ENCODE measurements at places on chromosomes 3 and 15. TPM values are rescaled to one million over a fixed set of nuclear protein-coding genes. Genes with fewer than 3 reads are reported as not detected.

DNA sequence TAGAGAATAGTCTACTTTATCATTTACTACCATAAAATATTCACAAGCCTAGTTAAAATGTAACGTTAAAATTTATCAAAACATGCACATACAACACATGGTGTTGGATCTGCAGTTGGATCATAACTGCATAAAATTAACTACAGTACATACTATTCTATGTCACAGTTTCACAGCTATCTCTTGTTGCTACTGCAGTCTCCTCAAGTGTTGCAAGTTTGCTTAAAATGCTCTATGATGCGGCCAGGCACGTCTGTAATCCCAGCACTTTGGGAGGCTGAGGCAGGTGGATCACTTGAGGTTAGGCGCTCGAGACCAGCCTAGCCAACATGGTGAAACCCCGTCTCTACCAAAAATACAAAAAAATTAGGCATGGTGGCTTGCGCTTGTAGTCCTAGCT, 10.3 kb downstream of the PPP1R2 start:
- DNase-seq, result no peak
- H3K4me1 ChIP-seq, result peaks cover 53% of the 10 kb centered on the region
- H3K36me3 ChIP-seq, result peaks cover 40% of the 10 kb centered on the region
- no peaks in the 10 kb centered on the region for H3K27me3 ChIP-seq

- H3K36me3 ChIP-seq, result no peaks in the 10 kb centered on the region
- H3K27me3 ChIP-seq, result peaks cover 26% of the 10 kb centered on the region
- DNase-seq, result no peak
- no peak overlapping the region for H3K27ac ChIP-seq
These were observed 167.6 kb downstream of the RAB11A start for GRCh38 chr15:66036859-66037258.

- no peak for DNase-seq
- H3K4me1 ChIP-seq, result peaks cover 4% of the 10 kb centered on the region
- no peaks in the 10 kb centered on the region for H3K27me3 ChIP-seq
- H3K36me3 ChIP-seq, result peaks cover 3% of the 10 kb centered on the region
These were observed 77.2 kb downstream of the KBTBD8 start for GRCh38 chr3:67075295-67075694.

DNA sequence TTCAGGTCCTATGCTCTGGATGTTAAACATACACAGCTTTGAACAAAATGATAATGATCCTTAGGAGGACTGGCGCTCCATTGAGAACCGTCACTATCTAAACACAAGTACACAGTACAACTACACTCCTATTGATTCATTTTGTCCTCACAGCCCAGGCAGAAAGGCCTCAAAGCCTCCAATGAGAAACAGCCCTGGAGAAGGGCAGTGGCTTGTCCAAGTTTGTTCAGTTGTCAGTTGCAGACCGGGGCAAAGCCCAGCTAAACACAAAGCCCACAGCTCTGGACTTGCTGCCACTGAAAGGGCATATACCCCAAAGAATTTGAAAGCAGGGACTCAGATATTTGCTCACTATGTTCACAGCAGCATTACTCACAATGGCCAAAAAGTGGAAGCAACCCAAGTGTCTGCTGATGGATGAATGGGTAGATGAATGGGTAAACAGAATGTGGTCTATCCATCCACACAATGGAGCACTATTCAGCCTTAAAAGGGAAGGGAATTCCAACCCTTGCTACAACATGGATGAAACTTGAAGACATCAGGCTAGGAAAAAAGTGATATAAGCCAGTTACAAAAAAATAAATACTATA, 34.7 kb downstream of the NUP210 start:
- H3K27me3 ChIP-seq, result no peaks in the 10 kb centered on the region
- H3K36me3 ChIP-seq, result peaks cover 85% of the 10 kb centered on the region
- H3K4me1 ChIP-seq, result peaks cover 22% of the 10 kb centered on the region
- H3K4me3 ChIP-seq, result no peak overlapping the region

- DNase-seq, result no peak
- no peaks in the 10 kb centered on the region for H3K27me3 ChIP-seq
- H3K36me3 ChIP-seq, result peaks cover 9% of the 10 kb centered on the region
- H3K4me1 ChIP-seq, result peaks cover 12% of the 10 kb centered on the region
- no peak overlapping the region for H3K27ac ChIP-seq
These were observed 138.9 kb downstream of the APBA2 start for GRCh38 chr15:29024662-29025061.

GRCh38 chr3:22980346-22980745, 222.8 kb upstream of the UBE2E2 start:
- no peak overlapping the region for H3K4me3 ChIP-seq
- peaks cover 3% of the 10 kb centered on the region for H3K4me1 ChIP-seq
- no peaks in the 10 kb centered on the region for H3K36me3 ChIP-seq
- H3K27me3 ChIP-seq, result no peaks in the 10 kb centered on the region

DNA sequence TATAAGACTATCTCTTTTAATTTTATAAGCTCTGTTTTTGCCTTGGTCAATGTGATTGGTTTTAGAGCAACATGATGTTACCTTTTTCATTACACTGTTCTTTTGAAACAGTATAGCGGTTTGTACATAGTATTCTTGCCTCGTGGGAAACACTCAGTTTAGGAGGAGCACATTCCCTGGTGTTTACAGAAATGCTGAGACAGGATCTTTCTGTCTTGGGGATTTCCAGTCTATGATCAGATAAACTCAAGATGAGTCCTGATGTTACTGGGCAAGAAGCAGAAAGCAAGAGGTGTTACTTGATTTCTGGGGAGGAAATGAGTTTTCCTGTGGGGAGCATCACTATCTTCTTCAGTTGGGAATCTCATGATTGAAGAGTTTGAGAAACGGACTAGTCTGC, 2.5 kb downstream of the TMEM266 start:
- no peak overlapping the region for H3K4me3 ChIP-seq
- peaks cover 74% of the 10 kb centered on the region for H3K27me3 ChIP-seq
- H3K36me3 ChIP-seq, result no peaks in the 10 kb centered on the region
- peaks cover 33% of the 10 kb centered on the region for H3K4me1 ChIP-seq
- DNase-seq, result no peak
- no peak overlapping the region for H3K27ac ChIP-seq

GRCh38 chr15:39583596-39584265, 2.9 kb downstream of the THBS1 start:
- H3K36me3 ChIP-seq, result no peaks in the 10 kb centered on the region
- DNase-seq, result peak; percentile 55
- H3K27me3 ChIP-seq, result peaks cover 35% of the 10 kb centered on the region
- H3K4me1 ChIP-seq, result peaks cover 43% of the 10 kb centered on the region
- no peak overlapping the region for H3K4me3 ChIP-seq

DNA sequence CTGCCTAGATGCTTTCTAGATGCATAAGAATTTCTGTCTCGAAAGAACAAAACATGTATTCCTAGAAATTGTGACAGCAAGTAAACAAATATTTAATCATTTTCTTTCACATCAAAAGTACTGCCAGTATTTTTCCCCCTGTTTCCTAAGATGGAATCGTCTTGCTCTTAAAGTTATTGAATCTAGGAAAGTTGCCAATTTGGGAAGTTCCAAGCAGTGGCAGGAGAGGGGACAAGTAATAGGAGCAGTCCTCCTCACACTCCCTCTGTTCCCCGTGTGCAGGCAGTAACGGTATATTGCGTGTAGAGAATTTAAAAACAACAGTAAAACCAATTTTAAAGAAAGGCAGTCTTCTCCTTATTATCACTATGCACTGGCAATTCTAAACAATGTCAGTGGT, 619.8 kb downstream of the TBL1XR1 start:
- H3K27ac ChIP-seq, result no peak overlapping the region
- no peaks in the 10 kb centered on the region for H3K27me3 ChIP-seq
- DNase-seq, result no peak
- H3K36me3 ChIP-seq, result no peaks in the 10 kb centered on the region

CFAP91 gene
- not detected for total RNA-seq

RTP3 gene
- total RNA-seq, result not detected

MEGF11 gene
- total RNA-seq, result not detected

NT5DC2 gene
- 53.1 TPM for total RNA-seq

CATSPER2 gene
- total RNA-seq, result 9.1 TPM

ZNF860 gene
- not detected for total RNA-seq

CCR1 gene
- 41.4 TPM for total RNA-seq

MORC1 gene
- total RNA-seq, result not detected
